ENCODE measurements at places on chromosomes 13 and 19. TPM values are rescaled to one million over a fixed set of nuclear protein-coding genes. Genes with fewer than 3 reads are reported as not detected.

The GRIN3B gene
- not detected for total RNA-seq

The CYP4F8 gene
- total RNA-seq, result not detected

DNA sequence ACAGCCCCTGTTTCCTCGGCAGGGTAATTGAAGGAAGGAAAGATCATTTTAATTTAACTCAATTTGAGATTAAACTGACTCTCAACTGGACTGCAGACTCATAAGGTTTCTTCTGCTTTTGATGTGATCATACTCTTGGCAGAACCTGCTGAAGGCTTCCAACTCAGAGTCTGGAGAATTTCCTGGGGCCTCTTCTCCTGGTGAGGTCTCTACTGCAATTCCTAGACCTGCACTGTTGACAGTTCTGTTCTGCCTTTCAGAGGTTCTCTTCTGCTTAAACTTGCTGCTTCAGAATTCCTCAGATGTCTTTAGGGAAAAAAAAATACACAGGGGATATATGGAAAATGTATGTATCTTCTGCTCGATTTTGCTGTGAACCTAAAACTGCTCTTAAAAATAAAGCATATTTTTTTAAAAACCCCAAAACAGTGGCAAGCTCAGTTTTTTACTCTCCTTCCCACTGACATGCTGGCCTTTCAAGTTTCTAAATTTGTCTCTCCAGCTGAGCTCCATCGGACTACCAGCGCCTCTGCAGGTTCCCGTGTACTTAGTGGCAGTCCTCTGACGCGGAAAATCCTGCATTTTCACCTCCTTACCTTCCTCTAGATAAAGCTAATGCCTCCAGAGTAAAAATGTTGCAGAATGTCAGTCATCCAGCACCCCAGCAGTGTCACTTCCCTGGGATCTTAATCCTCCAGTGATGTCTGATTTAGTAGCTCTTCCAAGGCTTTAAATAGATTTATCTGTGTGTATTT lies 733.5 kb upstream of the SGCG start:
- no peak for DNase-seq

- no peak for DNase-seq
Measured at GRCh38 chr19:991174-991931, 7.2 kb downstream of the WDR18 start.

The CYP2A6 gene
- not detected for total RNA-seq

DNA sequence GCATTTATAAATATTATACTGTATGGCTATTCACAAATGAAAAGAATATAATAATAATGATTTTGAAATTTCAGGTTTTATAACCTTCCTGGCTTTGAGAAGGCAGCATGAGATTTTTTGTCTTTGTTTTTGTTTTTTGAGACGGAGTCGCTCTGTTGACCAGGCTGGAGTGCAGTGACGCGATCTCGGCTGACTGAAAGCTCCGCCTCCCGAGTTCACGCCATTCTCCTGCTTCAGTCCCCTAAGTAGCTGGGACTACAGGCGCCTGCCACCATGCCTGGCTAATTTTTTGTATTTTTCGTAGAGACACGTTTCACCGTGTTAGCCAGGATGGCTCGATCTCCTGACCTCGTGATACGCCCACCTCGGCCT lies 64.1 kb downstream of the ZNF429 start:
- peak; percentile 74 for DNase-seq

The AMER2 gene
- total RNA-seq, result 0.04 TPM

The RFPL4A gene
- 0.62 TPM for total RNA-seq

DNA sequence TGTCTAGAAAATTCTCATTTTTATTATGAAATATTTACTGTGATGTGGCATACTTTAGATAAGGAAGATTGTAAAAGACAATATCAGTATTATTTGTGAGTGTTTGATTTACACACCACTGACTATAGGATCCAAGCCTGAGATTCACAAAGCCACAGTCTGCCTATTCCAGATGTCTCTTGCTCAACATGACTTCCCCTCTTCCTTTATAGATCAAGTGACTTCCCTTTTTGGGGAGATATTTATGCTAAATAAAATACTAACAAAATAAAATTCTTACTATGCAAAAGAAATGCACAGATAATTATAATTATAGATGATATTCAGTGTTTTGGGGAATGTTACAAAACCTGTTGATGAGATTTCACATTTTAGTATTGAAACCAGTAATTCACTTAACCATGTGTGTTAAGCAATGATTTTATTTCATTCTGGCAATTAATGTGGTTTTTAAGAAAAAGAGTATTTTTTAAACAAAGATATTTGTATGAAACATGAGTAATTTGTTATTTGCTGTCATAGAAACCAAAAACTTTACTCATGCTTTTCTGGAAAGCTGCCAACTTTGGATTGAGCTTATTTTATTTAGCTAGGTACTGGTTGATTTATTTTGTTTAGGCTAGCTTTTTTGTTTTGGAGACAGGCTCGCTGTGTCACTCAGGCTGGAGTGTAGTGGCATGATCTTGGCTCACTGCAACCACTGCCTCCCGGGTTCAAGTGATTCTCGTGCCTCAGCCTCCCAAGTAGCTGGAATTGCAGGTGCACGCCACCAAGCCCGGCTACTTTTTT lies 13.7 kb upstream of the GPR183 start:
- DNase-seq, result peak; percentile 88

GRCh38 chr19:13859361-13859880 lies 17.5 kb upstream of the NANOS3 start:
- DNase-seq, result peak; percentile 25

- peak; percentile 90 for DNase-seq
Measured at GRCh38 chr19:10644260-10645007, 9.7 kb upstream of the ILF3 start.

- DNase-seq, result peak; percentile 65
Measured at GRCh38 chr13:23673354-23673753, 103.1 kb downstream of the TNFRSF19 start.

DNA sequence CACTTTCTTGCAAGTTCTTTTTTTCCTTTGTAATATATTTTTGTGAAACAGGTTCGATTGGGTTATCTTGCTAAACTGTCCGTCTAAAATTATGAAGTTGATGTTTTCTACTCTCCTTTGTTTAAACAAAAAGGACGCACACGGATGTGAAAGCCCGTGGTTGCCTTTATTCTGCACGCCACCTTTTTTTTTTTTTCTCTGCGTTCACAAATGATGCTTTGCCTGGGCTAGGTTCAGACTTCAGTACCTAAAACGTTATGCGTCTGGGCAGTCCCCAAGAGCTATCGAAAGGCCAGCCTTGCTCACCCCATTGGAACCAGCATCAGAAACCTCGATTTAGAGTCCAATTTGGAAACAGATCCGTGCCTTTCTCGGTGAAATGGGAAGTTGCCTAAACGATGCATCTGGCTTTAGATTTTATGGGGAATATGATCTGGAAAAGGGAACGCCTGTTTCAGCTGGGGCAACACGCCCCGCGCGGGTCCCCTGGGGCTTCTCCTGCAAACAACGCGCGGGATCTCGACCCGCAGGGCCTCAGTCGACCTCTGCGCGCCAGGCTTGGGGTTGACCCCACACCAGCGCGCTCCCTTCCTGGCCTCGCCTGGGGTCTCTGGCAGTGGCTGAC lies 113.9 kb downstream of the KCNRG start:
- DNase-seq, result no peak

- DNase-seq, result no peak
Measured at GRCh38 chr13:49100637-49101570, 119.2 kb upstream of the MLNR start.

DNA sequence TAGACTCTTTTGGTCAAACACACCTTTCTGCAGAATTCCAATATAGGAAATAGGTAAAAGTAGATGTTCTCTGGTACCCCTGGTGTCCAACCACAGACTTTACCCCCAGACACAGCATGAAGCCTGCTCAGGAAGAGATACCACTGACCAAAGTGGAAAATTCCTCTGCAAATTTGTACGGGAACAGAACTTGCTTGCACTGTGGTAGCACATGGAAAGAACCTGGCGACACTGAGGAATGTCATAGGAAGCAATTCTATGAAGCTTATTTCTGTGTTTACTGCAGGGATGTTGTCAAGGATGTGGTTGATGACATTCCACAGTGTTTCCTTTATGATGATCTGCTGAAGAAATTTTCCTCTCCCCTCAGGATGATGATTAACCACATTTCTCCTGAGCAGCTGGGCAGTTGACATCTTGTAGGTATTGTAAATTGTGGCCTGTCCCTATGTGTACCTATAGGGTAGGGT lies 48.9 kb upstream of the TNFSF11 start:
- peak; percentile 12 for DNase-seq

GRCh38 chr13:21242236-21242635 lies 65.8 kb downstream of the MRPL57 start:
- DNase-seq, result no peak

- DNase-seq, result no peak
Measured at GRCh38 chr19:31583148-31583547, 233.9 kb upstream of the TSHZ3 start.

DNA sequence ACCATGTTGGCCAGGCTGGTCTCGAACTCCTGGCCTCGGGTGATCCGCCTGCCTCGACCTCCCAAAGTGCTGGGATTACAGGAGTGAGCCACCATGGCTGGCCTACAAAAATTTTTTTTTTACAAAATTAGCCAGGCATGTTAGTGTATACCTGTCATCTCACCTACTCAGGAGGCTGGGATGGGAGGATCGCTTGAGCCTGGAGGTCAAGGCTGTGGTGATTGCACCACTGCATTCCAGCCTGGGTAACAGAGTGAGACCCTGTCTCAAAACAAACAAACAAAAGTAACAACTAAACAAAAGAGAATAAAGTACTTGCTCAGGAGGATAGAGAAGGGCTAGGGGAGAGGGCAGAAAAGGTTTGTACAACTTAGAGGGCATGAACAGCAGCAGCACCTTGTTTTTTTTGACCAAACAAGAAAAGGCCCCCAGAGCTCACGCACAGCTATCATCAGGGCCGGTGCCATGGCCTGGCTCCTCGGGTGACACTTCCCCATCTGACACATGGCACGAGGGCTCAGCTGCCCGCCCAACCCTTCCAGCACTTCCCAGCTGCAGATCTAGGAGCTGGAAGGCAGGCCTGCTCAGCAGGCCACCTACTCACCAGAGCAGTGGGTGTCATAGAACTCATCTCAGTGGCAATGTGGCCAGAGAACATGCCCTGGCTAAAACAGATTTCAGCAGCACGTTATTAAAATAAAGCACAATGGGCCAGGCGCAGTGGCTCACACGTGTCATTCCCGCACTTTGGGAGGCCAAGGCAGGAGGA lies 8.6 kb upstream of the SLC7A9 start:
- DNase-seq, result no peak

The PRPF31 gene
- total RNA-seq, result 38.7 TPM

The ZNF135 gene
- total RNA-seq, result 11.7 TPM

DNA sequence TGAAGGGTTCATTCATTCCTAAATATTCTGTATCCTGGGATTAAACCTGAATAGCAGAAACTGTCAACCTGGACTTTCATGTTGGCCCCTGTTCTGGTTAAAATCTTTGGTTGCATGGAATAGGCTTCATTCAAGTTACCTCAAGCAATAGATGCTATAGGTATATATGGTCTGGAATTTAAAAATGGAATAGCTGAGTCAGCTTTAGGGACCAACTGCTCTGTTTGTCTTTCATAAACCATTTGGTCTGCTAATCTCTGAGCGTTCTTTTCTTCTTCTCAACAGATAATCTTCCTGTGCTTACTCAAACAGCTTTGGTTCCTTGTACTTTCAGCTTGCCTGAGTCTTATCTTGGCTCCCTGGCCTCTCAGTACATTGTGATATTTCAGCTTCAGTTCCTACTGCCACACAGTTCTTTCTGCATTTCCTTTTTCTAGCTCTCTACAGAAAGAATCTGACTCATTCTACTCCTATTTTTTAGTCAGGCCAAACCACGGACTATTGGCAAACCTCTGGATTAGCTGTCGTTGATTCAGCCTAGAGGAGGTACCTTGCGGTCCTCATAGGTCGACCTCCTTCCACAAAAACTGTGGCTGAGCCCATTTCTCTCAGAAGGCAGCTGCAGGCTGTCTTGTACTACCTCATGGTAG lies 35.9 kb upstream of the MAB21L1 start:
- peak; percentile 67 for DNase-seq

DNA sequence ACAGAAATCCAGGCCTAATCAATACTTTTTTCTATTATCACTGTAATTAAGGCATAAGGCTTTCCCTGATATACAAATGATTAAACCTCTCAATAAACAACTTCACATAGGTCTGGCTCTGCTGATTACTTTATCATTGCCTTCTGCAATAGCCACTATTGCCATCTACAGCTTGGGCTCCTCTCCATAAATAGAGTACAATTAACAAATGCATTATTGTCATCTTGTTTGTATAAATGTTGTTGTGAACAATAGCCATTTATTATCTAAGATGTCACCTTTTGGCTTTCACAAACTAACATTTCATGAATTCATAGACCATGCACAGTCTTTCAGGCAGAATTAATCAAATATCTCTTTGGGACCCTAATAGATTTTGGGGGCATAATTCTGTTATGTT lies 53.3 kb downstream of the NHLRC3 start:
- no peak for DNase-seq

DNA sequence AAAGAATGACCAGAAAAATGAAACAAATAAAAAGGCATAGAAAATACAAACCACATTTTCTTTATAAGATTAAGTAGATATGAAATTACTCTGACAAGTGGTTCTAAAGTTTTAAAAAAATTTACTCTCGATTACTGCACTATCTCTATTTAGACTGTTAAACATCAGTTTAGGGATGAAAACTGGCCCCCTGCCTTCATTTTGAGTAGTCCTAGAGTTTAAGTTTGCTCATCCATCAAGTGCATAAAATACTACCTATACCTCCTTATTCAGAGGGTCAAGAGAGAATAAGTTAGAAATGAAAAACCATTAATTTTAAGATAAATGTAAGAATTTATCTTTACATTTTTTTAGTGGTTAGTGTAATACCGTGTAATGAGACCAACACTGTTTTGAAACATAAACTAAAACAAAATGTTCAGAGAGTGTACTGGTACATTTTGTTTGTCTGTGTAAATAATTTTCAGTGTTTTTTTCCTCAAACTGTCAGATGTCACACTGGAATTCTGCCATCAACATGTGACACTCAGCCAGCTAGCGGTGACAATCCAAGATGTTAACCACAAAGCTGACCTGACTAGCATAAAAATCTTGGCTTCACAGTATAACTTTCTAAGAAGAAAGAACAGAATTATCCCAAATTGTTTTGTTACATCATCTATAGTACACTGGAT lies 184.8 kb upstream of the PCDH20 start:
- DNase-seq, result peak; percentile 44

DNA sequence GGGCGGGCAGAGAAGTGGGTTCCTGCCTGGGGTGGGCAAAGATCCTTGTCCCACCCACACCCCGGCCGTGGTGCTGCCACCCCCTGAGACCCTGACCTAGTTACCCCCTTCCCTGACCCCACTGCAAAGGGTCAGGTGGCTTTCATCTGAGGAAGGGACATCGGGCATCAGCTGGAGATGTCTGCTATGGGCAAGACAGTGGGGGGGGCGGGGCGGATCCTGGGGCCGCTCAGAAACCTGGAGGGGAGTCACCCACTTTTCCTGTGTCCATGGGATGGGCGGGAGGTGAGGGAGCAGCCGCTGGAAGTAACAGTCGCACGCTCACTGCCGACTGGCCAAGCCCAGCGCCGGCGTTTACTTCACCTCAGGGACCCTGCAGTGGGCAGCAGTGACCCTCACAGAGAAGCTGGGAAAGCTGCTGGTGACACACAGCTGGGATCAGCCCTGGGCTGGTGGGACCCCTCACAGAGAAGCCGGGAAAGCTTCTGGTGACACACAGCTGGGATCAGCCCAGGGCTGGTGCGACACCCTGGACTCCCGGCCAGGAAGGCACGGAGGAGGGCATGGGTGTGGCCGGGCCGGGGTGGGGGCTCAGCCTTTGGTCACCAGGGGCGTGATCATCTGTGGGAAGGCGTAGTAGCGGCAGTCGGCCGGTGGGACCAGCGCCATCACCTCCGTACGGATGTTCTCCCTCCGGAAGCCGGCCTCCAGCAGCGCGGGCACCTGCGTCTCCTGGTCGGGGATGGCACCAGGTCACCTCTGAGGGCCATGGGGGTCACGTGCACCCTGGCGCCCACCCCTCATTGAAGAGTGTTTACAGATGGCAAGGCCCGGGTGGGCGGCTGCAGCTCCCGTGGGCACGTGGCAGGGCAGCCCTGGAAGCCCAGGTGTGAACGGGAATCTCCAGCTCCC lies 4.3 kb downstream of the GAMT start:
- DNase-seq, result no peak

Measured in muscle of leg (tissue), 16 donors.